ENCODE measurements at places on chromosomes 12 and 14.
A peak's percentile ranks its signal among the peaks of the same experiment; 100 is the strongest.

- DNase-seq, result peak; percentile 45
Measured at GRCh38 chr12:85466890-85467289, 186.9 kb downstream of the ALX1 start.

DNA sequence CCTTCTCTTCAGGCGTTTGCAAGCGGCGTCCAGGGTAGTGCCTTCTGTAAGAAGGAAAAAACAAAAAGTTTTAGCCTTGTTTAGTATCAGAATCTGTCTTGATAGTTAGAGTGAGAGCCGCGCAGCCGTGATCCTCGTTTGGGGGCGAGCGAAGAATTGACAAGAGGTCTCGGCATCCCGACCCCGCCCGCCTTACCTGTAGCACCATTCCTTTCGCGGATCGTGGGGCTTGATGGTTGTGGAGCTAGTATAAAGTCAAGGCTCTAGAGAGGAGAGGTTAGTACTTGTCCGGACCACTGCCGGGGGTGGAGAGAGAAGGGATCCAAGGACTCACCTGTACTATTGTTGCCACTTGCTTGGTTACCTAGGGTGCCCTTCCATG, 494 bp downstream of the TMTC3 start:
- DNase-seq, result no peak

DNA sequence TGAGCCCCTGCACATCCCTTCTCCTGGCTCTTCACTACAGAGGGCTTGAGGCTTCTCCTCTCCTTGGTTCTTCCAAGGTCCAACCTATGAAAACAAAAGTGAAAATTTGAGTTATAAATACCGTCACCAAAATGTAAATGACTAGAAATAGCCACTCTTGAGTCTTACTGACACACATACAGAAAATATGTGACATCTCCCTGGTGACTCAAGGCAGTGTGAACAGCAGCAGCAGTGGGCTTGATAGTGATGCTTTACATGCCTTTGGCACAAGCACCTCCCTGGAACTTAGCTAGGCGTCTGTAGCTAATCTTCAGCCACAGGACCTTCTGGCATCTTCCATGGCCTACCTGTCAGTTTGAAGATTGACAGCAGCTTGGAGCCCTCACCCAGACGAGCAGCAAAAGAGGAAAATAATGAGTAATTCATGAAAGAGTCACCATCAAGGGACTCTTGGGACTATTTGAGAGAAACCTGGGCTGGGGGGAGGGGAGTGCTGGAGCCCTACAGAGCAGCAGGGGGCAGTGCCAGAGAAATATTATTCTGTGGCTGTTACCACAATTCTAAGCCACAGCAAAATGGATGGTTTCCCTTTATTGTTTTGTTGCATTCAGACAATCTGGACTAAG, 158.0 kb downstream of the KCNK10 start:
- DNase-seq, result no peak

GRCh38 chr12:89827592-89827991, 119.0 kb upstream of the ATP2B1 start:
- no peak for DNase-seq

DNA sequence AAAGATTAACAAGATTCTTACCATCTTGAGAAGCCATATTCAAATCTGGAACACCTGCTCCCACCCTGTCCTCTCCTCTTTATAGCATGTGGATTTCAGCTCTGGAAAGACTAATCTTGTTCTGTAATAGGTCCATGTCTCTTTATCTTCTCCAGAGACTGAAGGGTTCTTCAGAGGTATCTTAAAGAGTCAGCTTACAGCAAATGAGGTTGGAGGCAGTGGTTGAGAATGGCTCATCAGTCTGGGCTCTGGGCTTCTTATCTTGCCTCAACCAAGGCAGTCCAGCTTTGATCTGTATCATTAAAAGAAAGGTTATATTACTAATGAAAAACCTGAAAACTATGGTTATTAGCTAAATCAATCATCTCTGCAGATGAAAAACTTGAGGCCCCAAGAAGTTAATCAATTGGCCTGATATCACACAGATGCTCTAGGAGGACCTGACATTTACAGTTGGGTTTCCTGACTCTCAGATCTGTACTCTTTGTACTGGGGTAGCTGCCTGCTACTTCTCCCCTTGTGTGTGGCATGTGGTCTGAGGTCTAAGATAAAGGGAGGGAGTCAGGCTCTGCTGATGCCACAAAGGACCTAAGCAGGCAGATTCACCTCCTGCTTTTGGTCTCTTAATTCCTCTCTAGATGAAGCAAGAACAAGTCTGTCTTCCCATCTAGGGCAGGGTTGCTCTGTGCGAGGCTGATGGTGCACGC, 1.7 kb upstream of the AKAP6 start:
- DNase-seq, result no peak

DNA sequence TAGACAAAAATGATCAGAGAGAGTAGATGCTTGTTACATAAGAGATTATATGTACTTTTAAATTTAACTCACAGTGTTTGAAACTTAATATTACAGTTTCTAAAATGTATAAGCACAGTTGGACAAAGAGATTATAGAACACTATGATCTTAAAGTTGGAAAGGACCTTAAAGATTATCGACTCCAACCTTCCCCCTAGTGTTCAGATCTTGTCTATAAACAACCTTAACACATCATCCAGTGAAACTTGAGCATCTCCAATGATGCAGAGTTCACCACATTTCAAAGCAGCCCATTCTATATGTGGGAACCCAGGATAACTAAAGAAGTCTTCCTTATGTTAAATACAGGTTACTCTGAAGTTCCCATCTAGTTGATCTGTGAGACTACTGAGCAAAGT, 480.8 kb downstream of the RMST start:
- DNase-seq, result no peak

GRCh38 chr12:46959502-46959901, 119.9 kb upstream of the PCED1B start:
- DNase-seq, result peak; percentile 69

DNA sequence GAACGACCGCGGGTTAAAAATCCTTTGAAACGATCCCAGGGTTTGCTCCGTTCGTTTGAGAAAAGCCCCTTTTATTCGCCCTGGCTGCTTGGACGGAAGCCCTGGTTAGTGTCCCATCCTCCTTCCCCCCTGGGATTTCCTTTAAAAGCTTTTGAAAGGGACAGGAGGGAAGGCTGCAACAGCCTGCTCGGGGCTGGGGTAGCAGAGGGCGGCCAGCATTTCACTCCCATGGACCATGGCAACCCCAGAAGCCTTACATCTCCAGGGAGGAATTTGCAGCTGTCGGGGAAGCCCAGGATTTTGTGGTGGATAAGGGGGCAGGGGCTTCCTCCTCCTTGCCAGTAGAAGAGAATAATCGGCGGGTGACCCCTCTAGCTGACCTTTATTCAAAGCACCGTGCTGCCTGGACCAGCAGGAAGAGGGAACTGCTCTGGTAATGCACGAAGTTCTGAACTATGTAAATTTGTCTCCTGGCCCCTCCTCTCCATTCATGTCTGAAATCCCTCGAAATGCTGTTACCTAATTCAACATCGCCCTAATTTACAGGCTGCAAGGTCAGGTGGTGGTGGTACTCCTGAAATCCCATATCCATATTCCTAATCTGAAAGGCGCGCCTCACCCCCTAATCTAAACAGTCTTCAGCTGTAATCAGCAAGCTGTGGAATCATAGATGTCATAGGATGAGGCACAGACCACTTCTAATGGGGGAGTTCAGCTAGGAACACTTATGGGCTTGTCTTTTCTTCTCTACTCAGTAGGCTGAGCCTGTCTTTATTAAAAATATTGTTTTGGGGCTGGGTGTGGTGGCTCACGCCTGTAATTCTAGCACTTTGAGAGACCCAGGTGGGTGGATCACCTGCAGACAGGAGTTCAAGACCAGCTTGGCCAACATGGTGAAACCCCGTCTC, 1.0 kb upstream of the CLIP1 start:
- DNase-seq, result peak; percentile 46

DNA sequence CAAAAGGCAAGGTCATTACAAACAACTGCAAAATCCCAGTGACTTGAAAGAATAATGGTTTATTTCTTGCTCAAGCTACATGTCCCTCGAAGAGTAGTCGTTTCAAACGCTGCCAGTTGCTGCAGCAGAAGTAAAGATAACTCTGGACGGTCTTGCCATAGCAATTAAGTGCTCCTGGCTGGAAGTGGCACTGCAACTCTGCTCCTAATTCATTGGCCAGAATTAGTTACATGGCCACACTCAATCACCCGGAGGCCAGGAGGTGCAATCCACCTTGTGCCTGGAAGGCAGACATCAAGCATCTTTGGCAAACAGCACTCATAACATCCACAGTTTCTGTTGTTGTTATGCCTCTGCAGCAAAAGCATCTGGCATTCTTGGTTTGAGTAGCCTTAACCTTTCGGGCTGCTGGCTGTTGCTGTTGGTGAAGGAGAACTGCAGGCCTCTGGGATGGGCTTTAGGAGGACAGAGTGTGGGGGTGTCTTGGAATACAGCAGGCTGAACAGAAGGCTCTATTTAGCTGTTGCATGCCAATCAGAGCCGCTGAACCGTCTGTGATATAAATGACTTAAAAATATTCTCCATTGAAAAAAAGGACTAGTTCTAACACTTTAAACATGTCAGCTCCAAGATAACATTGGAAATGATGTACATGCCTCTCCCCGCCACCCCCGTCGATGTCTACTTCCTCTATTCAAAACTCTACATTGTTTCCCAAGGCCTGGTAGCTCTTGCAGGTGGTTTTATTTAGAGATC, 123.5 kb upstream of the DYRK2 start:
- no peak for DNase-seq

DNA sequence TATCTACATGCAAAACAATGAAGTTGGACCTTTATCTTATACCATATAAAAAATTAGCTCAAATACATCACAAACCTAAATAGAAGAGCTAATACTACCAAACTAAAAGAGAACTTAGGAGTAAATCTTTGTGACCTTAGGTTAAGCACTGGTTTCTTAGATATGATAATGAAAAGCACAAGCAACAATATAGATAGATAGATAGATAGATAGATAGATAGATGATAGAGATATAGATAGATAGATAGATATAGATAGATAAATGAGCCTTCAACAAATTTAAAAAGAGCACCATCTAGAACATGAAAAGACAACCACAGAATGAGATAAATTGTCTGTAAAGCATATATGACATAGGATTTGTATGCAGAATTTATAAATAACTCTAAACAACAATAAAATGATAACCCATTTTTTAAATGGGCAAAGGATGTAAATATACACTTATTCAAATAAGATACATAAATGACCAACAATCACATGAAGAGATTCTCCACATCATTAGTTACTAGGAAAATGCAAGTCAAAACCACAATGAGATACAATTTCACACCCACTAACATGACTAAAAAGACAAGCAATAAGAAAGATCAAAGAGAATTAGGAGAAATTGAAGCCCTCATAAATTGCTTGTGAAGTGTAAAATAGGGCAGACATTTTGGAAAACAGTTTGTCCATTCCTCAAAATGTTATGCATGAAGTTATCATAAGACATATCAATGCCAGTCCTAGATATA, 293.7 kb downstream of the BTG1 start:
- DNase-seq, result no peak

DNA sequence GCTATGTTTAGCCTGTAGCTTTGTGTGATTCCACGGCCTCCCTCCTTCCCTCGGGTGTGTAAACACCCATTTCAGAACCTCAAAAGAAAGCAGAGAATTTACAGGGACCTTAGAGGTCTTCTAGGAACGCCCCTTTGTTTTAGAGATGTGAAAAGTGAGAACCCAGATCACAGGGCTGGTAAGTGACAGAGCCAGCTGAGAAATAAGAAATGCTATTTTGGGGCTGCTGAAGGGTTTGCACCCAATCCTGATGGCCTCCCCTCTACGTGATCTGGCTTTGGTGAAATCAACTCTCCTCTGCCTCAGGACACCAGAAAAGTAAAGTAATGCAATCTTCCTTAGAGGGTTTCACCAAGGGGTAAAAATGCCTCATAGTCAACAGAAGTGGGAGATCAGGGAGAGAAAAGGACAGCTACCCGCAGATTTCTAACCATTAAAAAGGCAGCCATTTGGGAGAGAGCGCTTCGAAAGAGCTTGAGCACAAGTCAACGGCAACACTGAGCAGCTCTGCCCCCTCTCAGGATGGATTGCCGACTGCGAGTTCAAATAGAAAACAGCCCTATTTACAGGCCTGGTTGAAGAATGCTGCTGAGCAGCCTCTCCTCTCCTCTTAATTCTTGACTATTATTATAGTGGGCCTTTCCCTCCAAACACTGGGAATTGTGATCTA, 78.5 kb upstream of the RASSF3 start:
- no peak for DNase-seq

- DNase-seq, result no peak
Measured at GRCh38 chr12:57839996-57840395, 6.5 kb downstream of the CTDSP2 start.

- no peak for DNase-seq
Measured at GRCh38 chr14:54777395-54777794, 125.2 kb downstream of the GCH1 start.

- no peak for DNase-seq
Measured at GRCh38 chr12:47433876-47434275, 272.0 kb downstream of the RPAP3 start.

GRCh38 chr14:38549564-38549963, 293.7 kb upstream of the CLEC14A start:
- no peak for DNase-seq

DNA sequence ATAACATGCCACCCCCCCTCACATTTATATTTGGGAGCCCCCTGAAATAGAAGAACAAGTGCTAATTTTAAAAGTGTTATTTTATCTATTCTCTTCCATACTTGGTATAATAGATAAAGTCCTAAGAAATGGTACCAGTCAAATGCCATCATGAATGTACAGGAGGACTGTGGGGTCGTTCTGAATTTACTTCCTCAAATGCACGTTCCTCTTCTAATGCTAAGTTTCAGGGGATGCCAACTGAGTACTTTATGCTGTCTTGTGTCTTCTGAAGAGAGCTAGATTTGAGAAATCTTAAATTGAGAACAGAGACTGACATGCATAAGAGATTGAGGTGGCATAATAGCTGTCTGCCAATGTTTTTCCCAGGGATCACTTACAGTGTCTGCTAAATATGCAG, 59.0 kb downstream of the CFAP54 start:
- no peak for DNase-seq

GRCh38 chr12:63400718-63401117, 249.7 kb upstream of the AVPR1A start:
- DNase-seq, result peak; percentile 26
